ENCODE measurements at places on chromosomes 4 and X.

- DNase-seq: peak; percentile 44
Measured at GRCh38 chr4:176964116-176964691, 171.5 kb upstream of the VEGFC start.

DNA sequence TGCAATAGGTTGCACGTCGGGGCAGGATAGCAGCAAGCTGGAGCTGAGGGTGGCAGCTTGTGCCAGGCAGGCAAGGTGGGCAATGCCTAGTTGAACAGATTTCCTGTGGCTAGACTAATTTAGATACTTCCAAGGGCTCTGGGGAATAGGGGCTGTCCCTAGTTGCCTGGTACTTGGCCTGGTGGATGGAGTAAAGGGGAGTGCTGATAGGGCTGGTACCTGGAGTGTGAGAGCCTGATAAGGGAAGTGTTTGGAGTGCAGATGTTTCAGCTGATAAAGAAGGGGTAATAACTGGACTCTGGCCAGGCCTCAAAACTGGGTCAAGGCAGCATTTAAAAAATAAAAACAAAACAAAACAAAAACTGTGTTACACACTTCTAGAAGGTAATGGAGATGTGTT, 665.5 kb downstream of the CCSER1 start:
- DNase-seq: no peak

DNA sequence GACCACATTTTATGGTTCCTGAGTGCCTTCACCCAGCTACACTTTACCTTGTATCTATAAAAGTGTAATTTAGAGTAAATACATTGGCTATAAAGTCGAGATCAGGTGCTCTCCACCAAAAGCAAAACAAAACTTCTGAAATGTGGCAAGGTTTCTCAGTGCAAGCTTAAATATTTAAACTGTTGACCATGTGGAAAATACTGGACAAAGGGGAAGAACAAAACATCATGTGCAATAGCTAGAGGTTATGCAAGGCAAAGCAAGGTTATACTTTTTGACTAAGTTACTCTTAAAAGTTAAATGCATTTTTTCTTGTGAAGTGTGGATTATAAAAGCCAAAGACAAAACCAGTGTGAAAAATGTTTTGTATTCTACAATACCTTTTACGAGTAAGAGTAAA, 55.9 kb downstream of the UGT2A2 start:
- no peak for DNase-seq

DNA sequence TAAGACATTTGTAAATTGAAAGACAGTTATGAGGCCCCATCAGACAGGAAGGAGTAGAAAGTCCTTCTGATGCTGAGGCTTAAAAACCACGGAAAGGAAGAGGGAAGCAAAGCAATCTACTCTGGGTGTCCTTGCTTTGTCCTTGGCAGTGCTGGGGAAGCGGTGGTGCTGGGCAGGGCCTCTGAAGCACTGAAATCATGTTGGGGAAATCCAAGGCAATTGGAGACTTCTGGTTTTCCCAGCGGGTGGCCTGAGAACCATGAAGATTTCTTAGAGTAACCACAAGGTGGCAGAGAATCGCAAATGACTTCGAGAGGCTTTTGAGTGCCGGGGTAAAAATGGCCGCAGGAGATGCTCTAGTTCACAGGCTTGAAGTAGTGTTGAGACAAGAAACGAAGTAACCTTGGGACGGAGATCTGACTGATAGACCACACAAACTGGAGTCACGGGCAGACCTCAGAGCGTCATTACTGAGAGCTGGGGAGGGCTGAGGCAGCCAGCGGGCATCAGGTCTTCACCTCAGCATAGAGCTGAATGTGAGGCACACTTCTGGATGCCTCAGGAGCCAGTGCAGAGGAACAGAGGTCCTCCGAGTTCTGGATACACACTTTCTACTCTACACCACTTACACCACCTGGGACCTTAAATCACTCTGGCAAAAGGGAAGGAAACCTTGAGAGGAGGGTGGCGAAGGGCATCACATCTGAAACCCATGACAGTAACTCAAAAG, 130.7 kb upstream of the GPRIN3 start:
- DNase-seq: peak; percentile 38

- DNase-seq: no peak
Measured at GRCh38 chr4:110610940-110611831, 11.7 kb downstream of the PITX2 start.

DNA sequence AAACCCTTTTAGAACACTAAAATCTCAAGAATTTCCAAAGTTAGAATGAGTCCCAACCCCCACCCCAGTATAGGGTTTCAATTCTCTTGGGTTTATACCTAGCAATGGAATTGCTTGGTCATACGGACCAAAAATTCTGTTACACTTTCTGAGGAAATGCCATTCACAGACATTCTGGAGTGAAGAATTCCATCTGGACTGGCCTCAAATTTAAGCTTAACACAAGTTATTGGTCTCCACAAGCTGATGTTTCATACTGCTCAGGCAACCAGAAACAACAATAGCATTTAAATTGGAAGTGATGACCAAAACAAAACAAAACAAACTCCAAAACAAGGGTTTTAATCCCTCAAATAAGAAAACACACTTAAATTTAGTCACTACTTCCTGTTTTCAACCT, 51.1 kb downstream of the GPC4 start:
- DNase-seq: no peak

DNA sequence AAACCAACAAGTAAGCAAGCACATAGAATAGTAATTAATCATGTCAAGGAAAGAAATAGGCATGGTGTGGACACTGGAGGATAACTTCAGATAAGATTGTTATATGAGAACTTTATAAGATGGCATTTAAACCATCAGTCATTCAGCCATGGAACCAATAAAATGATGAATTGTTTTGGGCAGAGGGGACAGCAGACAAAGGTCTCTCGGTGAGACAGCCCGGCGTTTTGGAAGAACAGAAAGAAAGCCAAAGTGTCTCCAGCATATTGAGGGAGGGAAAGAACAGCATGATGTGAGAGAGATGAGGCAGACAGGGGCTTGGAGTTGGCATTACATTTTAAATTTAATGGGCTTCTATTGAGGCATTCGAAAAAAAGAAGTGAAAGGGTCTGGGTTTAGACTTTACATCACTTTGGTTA, 883 bp upstream of the PPM1K start:
- no peak for DNase-seq

DNA sequence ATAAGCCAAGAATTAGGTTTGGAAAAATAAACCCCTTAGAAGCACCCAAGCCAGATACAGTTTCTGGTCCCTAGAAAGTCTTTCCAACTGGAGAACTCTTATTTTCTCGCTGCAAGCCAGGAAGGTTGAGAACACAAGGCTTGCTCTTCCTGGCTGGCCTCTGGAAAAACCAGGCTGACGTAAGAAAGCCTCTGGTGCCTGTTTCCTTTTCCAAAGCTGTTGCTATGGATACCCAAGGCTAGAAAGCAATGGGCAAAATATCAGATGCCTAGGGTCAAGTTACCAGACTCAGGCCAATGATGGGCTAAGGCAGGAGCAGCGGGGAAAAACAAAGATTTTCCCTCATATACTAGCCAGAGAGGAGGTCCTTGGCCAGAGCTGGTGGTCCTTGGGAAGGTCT, 281.6 kb downstream of the KLHL13 start:
- no peak for DNase-seq

- DNase-seq: no peak
Measured at GRCh38 chrX:32370456-32371205, 840.7 kb downstream of the DMD start.

DNA sequence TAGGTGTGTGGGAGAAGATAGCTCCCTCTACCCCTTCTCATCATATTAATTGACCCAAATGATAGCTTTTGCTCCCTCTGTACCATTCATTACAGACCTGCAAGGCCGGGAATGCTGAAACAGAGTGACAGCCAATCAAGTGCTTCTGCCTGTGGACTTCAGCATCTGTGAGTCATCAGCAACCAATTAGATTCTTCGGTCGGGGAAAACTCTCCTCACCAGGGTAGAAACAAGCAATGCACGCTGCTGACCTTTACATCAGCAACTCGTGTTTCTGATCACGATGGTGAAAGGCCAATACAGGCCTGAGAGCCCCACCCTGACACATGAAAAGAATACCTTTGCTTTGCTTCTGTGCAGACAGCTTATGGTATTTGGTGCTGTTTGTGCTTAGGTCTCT, 347.2 kb upstream of the DDX53 start:
- peak; percentile 21 for DNase-seq

DNA sequence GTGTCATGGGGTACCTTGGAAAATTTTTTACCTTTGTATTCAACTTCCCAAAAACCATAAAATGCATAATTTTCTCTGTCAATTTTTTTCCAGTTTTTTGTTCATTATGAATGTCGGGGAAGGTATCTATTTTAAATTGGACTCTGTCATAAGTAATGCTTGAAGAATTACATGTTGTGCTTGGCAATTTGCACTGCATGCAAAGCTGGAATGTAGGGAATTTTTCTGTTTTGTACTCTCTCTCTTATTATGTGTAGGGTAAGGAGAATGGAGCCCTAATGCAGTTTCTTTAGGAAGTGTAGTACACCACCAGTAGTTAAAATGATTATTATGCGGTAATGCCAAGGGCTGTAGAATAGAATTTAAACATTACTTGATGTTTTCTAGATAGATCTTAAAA, 137.7 kb upstream of the LIMCH1 start:
- DNase-seq: no peak

DNA sequence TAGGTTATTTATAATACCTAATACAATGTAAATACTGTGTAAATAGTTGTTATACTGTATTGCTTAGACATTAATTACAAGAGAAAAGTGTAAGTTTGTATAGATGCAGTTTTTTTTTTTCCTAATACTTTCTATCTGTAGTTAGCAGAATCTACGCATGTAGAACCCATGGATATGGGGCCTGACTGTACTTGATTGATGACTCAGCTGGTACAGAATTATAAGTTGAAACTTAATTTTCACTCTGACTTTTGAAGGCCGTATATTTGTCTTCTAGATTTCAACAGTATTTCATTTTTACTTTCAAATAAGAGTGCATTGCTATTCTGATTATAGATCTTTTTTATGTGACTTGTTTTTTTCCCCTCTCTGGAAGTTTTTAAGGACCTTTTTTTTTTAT, 30.8 kb upstream of the NDUFC1 start:
- peak; percentile 53 for DNase-seq

- peak; percentile 51 for DNase-seq
Measured at GRCh38 chr4:88327665-88328064, 43.3 kb upstream of the PPM1K start.

DNA sequence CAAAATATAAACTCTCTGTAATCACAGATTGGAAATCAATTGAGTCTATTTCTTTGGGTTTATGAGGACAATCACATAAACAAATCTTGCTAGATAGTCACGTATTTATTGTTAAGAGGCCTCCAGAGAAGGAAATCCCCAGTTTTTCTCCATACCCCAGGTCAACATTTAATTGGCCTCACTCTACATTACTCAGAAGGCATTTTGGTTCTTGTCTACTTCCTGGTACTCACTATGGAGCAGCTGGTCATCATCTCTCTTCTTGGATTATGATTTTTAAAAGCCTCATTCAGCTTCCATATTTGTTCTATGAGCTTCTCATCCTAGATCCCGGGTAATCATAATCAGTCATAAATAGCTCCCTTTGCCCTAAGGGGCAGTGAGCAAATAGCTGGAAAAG, 81.6 kb upstream of the LNX1 start:
- no peak for DNase-seq

DNA sequence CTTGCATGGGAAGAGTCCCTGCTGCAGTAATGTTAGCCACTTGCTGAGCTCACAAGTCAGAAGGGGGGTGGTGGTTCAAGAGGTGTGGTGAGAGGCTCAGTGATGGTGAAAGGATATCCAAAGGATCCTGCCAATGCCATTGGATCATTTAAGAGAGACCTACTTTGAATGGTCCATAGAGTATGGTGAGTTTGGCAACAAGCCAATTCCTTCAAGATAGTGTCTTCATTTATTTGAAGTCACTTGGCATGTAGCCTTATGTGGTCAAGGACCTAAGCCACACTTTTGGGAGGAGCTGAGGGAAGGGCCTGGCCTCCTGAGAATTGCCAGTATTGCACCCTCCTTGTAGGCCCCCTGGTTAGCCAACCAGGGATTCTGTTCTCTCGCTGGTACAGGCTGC, 87.9 kb downstream of the TSPAN7 start:
- DNase-seq: no peak

GRCh38 chr4:183362916-183363542, 40.8 kb upstream of the CLDN24 start:
- peak; percentile 56 for DNase-seq

DNA sequence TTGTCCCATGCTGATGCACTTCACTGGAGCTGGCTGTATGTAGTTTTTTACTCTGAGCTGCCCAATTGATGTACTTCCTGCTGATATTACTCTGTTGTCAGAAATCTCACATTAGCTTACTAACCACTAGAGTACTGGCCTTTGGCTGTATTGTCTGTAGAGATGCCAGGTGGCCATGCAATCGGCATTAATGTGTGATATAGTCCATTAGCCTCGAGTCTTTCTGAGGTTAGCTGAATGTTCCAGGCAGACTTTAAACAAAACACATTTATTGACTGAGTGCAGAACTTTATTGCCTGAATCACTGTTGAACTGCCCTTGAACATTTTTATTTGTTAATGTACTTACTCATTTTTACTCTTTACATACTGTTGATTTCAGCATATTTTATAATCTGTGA, 335.2 kb downstream of the PCDH10 start:
- DNase-seq: no peak

GRCh38 chrX:56757327-56757726, 28.3 kb downstream of the NBDY start:
- DNase-seq: no peak

- peak; percentile 61 for DNase-seq
Measured at GRCh38 chrX:21934414-21934813, 6.1 kb upstream of the SMS start.

DNA sequence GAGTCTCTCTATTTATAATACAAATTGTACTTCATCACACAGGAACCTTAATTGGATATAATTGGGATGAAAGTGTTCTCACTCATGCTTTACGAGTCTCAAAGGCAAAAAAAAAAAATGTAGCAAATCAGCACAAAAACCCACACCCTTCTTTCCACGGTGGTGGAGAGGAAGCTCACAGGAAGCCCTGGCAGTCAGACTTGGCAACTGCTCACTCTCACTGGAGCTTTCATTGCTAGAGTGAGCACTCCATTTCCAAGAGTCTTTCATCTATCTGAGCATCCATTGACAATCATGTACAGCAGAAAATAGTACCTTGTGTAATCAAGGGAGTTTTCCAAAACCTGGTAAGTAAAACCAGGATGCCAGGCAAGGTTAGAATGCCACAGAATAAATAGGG, 2159.4 kb upstream of the AGA start:
- no peak for DNase-seq

GRCh38 chr4:26361297-26361696, 40.5 kb downstream of the RBPJ start:
- DNase-seq: no peak

GRCh38 chr4:177511611-177512010, 69.4 kb upstream of the AGA start:
- peak; percentile 96 for DNase-seq

DNA sequence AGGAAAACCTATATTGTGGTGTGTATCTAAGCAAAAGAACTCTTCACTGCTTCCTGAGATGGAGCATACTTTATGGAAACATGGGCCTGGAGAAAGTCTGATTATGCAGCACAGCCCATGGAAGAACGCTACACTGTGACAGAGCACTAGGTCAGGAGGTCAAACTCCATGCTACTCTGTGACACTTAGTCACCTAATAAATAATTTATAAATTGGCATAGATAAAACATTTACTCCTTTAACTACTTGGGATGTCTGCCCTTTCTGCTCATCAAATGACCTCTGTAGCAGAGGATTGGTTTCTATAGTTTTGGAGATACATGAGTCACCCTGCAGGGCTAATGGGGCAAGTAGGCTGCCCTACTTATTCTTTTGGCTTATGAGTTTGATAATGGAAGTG, 134.7 kb upstream of the BANK1 start:
- DNase-seq: no peak

Measured in bronchial epithelial cell (primary cell).